Stimulated activated CD8-positive, alpha-beta memory T cell treated with anti-CD3 and anti-CD28 coated beads, Interleukin-4, amount 100 ng/mL, for 4 hours (primary cell): ENCODE measurements at places on chromosomes 2 and 18.

GRCh38 chr2:15316370-15316814 is 244.7 kb downstream of the NBAS start:
- peak; percentile 3 for DNase-seq

DNA sequence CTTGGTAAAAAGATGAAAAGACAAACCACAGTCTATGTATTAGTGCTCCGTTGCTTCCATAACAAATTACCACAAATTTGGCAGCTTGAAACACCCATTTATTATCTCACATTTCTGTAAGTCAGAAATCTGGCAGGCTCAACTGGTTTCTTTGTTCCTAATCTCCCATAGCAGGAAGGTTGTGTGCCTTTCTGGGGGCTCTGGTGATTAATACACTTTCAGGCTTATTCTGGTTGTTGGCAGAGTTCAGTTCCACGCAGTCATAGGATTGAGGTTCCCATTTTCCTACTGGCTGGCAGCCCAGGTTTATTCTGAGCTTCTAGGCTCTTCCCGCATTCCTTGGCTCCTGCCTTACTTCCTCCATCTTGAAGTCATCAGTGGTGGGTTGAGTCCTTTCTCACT is 189.3 kb downstream of the ANAPC1 start:
- DNase-seq = no peak

DNA sequence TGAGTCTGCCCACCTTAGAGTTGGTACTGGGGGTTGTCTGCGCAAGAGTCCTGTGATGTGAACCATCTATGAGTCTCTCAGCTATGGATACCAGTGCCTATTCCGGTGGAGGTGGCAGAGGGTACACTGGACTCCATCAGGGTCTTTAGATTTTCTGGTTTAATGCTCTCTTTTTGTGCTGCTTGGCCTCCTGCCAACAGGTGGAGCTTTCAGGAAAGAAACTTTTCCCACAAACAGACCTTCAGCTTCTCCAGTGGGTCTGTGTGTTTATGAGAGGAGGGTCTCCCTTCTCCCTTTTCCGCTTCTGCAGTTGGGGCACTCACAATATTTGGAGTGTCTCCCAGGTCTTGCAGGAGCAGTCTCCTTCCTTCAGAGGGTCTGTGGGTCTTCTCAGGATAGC is 1721.9 kb upstream of the SLC39A10 start:
- no peak for DNase-seq

- DNase-seq = no peak
Observed at GRCh38 chr2:155708071-155708470, 624.5 kb downstream of the NR4A2 start.

- no peak for DNase-seq
Observed at GRCh38 chr2:25590921-25591505, 82.4 kb downstream of the DTNB start.

- no peak for DNase-seq
Observed at GRCh38 chr2:150531591-150531990, 44.1 kb upstream of the RND3 start.

- DNase-seq = no peak
Observed at GRCh38 chr2:138622613-138623012, 121.0 kb downstream of the SPOPL start.

- no peak for DNase-seq
Observed at GRCh38 chr2:120436885-120437603, 91.1 kb downstream of the INHBB start.

- no peak for DNase-seq
Observed at GRCh38 chr18:70121842-70122241, 83.6 kb downstream of the RTTN start.

- no peak for DNase-seq
Observed at GRCh38 chr2:204299766-204300165, 245.5 kb upstream of the PARD3B start.

DNA sequence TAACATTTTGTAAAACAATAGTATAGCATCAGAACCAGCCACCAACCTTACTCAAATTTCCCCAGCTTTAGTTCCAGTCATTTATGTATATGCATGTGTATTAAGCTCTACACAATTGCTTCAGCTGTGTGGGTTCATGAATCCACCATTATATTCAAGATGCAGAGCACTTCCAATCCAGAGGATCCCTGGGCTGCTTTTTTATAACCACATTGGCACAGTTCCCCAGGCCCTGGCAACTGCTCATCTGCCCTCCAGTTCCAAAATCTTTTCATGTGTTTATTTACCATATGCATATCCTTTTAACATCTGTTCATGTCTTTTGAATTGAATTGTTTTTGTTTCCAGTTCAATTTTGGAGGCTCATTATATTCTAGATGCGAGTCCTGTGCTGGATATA is 482.9 kb upstream of the HS6ST1 start:
- no peak for DNase-seq

DNA sequence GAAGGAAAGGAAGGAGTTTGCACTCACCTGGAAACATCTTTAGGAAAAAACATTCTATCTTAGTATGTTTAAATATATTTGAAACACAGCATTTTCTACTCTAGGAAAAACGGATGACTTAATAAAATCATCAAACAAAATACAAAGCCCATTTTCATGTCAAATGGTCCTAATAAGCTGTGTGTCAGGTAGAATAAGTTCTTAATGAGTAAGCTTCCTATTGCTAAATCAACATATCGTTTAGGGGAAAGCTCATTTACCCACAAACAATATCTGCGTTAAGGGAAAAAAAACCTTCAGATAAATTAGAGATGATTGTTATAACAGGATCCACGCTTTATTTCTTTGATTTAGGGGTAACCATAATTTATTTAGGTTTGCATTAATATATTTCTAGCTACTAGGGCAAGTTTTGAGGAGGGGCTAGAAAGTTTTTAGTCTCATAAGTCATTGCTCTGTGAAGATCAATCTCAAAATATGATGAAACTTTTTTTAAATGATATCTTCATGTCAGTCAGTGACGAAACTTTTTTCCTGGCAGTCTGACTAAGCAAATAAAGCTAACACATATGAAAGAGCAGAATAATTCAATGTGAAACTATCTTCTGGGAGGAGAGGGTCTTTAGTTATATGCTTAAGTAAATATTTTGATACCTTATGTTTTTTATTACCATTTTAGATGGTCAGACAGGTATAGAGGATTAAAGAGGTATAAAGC is 147.1 kb downstream of the WDSUB1 start:
- DNase-seq = no peak

- DNase-seq = no peak
Observed at GRCh38 chr2:121286506-121286905, 1.5 kb upstream of the TFCP2L1 start.

GRCh38 chr2:17894005-17894404 is 15.5 kb downstream of the KCNS3 start:
- DNase-seq = no peak

GRCh38 chr18:62987055-62987830 is 271.9 kb downstream of the PHLPP1 start:
- DNase-seq = no peak

DNA sequence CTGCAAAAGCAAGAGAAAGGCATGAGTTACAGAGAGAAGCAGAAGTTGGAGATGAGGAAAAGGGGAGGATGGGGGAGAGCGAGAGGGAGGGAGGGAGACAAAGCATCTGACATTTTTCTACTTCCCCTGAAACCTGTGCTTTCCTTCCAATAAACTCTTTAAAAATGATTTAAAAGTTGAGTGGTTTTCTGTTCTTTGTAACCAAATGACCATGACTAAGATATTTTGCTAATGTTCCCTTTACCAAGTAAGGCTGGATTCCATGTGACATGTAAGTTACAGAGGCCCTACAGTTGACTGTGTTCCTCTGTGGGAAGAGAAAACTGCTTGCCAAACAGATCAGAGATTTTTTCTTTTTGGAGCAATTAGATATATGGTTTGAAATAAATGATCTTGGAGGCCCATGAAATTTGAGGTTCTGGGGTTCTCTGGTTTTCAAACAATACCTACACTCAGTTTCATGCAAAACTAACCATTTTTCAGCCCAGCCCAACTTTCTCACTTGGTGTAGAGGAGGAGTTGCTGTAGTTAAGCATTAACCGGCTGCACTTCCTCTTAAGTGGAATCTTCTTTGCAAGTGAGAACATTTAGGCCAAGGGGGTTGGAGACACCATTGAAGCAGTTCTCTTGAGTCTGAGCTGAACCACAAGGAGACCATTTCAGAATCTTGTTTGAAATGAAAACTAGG is 34.5 kb downstream of the INSIG2 start:
- DNase-seq = no peak
